ENCODE measurements at places on chromosomes 1 and 21.

DNA sequence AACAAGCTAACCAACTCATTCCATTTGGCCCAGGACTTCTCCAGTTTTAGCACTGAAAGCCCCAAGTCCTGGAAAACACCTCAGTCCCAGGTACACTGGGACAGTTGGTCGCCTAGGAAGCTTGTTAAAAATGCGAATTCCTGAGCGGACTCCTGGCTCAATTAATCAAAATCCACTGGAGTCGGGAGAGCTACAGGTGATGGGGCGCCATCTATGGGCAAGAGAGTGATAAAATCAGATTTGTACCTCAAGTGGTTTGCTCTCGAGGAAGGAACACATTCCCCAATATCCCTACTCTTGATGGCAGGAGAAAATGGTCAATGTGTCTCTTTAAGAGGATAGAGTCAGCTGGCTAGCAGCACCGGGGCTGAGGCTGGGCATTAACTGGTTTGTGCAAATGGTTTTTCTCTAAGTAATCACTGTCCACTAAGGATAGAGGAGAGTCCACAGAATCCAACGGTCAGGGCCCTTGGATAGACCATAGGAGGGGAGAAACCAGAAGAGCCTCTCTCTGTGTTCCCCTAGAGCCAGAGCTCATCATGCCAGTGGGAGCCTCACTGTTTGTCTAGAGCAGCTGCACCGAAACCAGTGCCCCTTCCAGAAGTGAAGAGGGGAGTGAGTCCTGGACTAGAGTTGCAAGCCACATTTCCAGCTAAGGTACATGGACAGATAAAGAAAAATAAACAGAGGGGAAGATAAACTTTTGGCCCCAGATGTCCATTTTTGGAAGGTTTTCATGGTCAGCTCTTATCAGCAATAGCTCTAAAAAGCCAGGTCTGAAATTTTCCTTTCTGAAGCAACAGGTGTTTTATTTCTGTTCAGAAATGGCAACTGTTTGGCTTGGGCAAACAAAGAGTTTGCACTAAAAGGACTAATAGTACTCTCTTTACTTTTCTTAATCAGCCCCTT, 148.5 kb downstream of the TENT5C start:
- peak; percentile 20 for DNase-seq

- no peak for DNase-seq
Observed at GRCh38 chr1:236107121-236107907, 35.0 kb upstream of the GPR137B start.

DNA sequence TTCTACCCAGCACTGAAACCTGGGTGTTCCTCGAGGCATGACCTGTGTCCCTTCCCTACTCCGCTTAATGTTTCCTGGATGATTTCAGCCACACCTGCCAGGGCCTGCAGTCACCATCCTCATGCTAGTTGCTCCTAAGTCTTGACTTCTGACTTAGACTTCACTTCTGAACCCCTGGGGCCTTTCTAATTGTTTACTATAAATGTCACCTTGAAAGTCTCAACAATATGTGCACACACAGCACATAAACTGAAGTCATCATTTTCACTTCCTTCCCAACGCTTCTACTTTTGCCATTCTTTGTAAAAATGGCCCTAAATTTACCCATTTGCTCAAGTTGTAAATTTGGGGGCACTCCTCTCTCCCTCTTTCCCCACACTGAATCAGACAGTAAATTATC, 141.1 kb downstream of the DYRK1A start:
- no peak for DNase-seq

DNA sequence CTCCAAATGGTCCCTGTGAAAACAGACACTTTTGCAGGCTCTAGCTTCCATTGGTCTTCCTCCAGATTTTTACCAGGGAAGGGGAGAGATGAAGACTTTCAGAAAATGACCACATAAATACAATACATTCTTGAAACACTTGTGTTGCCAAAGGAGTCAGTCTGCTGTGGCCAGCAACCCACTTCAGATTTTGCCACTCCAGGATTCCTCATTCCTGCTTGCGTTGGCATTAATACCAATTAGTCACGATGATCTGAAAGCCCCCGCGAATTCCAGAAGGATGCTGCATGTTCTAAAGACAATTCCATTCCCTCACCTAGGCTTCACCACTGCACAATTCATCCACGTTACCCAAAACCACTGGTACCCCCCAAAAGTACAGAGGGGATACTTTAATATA, 7.9 kb upstream of the BACE2 start:
- DNase-seq: no peak

DNA sequence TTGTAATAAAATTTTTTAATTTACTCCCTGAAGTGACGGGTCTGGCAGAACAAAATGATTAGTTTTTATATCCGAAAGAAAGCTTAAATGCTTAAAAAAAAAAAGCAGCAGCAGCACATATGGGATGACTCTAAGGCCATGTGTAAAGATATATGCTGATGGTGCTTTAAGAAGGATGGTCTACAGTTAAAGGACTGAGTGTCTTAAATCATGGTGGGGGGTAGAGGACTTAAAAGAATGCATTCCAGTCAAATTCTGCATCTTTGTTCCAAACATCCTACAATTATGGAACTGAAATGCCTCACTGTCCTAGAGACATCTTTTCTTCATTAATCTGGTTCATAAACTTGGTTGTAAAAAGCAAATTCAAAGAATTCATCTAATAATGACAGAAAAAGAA, 7.0 kb downstream of the KDM5B start:
- no peak for DNase-seq

Data from AG09309 (cell line).